Left colon (tissue), 2 donors: ENCODE measurements at places on chromosomes 1 and 21.

- no peak for DNase-seq
Observed at GRCh38 chr1:38029685-38030511, 16.7 kb downstream of the POU3F1 start.

- DNase-seq = no peak
Observed at GRCh38 chr1:32886828-32887414, 630 bp downstream of the HPCA start.

DNA sequence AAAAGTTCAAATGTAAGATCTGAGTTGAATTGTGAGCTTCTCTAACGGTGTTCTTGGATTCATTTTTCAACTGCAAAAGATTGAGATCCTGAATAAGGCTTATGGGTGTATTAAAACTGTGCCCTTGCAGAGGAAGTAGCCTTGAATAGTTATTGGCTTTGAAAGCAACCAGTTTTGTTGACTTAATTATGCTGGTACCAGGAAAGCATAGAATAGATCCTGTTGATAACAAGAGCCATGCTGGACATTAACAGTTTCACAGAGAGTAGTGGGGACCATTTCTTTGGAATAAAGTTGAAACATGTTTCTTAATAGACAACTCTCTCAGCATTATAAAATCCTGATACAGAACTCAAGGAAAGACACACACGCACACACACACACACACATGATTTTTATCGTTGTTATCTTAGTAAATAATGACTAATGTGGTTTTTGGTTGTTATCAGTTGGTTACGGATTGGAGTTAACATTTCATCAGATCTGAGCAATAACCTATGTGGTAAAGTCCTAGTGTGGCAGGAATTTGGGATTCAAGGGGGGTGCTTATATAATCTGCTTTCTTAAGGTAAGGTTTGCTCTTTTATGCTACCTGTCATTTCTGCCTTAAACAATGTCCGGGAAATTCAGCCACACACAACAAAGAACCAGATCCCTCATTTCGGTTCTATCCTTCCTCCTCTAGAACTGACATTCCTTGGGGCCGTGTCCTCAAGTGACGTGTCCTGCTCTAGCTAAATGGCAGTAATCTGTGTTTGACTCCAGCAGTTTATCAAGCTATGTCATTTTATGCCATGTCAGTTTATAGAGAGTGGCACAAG, 330.9 kb downstream of the CHRM3 start:
- DNase-seq = peak; percentile 10

- DNase-seq = no peak
Observed at GRCh38 chr1:207822124-207822601, 70.3 kb downstream of the CD46 start.

- peak; percentile 38 for DNase-seq
Observed at GRCh38 chr1:92961896-92962752, 862 bp upstream of the DIPK1A start.
